ENCODE measurements at places on chromosomes 16 and 17.

DNA sequence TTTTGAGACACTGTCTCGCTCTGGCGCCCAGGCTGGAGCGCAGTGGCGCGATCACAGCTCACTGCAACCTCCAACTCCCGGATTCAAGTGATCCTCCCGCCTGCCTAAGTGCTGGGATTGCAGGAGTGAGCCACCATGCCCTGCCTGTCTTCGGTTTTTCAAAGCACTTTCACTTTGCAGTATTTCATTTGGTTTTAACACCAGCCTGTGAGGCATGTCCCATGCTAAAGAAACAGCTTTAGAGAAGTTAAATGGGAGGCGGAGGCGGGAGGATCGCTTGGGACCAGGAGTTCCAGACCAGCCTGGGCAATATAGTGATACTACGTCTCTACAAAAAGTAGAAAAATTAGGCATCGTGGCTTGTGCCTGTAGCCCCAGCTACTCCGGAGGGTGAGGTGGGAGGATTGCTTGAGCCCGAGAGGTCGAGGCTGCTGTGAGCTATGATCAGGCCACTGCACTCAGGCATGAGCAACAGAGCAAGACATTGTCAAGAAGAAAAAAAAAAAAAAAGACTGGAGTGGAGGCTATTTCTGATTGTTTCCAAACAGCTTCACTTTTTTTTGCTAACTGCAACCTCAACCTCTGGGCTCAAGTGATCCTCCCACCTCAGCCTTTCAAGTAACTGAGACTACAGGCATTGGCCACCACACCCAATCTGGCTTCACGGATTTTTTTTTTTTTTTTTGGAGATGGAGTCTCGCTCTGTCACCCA is 1.3 kb downstream of the METTL23 start:
- no peak for DNase-seq

- DNase-seq, result no peak
These were observed 627.4 kb downstream of the KCNJ2 start for GRCh38 chr17:70796757-70797156.

GRCh38 chr17:12637015-12637414 is 28.7 kb upstream of the MYOCD start:
- no peak for DNase-seq

- DNase-seq, result no peak
These were observed 2.0 kb downstream of the SOCS3 start for GRCh38 chr17:78357672-78358537.

DNA sequence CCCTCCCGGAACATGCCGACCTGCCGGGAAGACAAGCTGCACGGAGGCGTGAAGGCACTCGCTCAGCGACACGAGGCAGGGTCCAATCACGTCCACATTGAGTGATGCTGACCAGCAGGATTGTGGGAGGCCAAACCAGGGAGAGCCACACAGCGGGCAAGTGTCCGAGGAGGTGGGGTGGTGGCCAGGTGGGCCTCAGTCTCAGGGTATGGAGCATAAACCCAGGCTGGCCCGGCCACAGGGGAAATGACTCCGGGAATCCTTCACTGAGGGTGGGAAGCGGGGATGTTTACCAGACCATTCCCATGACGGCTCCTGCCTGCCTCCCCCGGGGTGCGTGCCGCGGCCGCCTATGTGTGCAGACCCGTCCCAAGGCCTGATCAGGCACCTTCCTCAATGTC is 62.5 kb downstream of the RPH3AL start:
- no peak for DNase-seq

DNA sequence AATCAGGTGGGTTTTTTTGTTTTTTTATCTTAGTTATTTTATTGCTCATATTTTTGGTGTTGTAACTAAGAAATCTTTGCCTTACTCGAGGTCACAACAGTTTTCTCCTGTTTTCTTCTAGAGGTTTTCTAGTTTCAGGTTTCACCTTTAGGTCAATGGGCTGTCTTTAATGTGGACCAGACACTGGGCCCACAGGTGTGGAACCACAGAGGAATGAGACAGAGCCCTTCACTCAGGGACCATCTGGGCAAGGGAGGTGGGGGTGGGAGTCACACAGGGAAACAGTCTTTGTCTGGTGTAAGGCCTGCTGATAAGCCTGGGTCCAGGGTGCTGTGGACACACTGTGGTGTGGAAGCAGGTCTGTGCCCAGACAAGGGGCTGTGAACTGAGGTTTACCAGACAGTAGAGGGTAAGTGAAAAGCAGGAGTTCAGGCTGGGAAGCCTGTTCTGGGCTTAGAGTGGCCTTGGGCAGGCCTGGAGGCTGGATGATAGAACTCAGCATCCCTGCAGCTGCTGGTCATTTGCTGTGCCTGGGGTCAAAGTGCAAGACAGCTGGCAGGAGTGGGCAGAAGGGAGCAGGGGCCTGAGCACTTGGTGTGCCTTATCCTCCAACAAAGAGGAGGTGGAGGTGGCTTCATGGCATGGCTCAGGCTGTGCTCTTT is 75.6 kb downstream of the SPECC1 start:
- DNase-seq, result no peak

DNA sequence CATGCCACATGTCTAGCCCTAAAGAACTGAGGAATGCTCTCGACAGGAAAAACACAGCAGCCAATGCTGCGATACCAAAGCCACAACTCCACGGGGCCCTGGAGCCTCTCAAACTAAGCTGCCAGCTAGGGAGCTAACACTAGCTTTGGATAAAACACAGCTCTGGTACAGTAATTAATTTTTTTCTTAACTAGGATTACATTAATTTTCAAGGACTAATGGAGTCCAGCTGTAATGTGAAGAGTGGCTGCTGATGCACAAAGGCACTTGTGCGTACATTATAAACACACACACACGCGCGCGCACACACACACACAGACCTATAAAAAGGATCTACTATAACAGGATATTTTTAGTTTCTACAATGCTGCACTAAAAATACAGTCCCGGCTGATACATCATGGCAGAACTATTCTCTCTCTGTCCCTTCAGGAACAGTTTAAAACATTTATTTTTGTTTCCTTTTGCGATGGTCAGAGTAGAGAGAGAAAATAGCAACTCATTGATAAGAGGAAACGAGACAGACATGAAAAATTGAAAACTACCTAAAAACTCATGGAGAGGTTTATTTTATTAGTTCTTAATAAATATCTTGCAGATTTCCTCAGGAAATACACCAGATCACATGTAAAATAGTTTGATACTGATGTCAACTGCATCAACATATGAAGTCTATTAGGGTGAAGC is 88.5 kb downstream of the SMG6 start:
- DNase-seq, result no peak

GRCh38 chr16:87463722-87464690 is 28.8 kb downstream of the ZCCHC14 start:
- DNase-seq, result no peak

DNA sequence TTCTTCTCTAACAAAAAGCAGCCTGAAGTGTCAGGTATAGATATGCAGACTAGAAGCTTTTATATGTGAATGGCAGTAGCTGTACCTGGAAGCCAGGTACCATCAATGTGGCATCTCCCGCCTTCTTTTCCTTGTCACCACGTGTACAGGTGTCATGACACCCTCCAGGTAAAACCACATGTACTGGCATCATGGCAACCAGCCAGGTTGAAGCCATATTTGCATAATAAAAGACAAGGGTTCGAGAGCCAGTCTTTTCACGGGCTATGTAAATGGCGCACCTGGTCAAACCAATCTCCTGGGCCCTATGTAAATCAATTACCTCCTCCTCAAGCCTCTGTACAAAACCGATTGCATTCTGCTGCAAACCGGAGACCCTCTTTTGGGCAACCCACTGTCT is 541.3 kb downstream of the CDH11 start:
- no peak for DNase-seq

DNA sequence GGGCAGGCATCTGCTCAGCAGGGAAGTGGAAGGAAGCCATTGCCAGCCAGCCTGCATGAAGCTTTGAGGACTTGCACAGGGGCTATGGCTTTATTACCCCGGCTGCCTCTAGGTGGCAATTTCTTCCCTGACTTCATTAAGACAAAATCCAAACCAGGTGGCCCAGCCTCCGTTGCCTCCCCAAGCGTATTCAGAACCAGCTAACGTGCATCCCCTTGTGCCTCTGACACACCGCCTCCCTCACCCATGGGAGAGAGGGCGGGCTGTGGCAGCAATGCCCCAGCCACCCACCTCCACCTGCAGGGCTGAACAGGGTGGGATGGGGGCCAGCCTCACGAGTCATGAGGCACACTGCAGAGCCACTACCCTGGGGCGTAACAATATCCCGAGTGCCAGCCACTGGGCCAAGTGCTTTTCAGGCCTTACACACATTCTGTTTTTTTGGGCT is 6.8 kb downstream of the KIFC3 start:
- DNase-seq, result no peak

DNA sequence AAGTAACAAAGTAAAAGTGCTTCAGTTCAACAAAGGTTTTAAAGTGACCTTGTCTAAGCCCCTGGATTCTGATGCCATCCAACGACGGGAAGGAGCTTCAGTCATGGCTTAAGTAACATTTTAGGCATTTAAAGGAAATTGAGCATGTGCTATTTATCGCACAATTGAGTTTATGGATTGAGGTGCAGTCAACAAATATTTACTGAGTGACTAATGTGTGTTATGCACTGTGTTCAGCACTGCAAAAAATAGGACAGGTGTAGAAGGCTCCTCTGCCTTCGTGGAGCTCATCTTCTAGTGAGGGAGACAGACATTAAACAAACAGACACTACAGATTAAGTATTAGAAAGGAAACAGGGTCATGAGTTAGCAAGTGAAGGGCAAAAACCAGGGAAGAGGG is 12.5 kb downstream of the TMIGD1 start:
- DNase-seq, result no peak

DNA sequence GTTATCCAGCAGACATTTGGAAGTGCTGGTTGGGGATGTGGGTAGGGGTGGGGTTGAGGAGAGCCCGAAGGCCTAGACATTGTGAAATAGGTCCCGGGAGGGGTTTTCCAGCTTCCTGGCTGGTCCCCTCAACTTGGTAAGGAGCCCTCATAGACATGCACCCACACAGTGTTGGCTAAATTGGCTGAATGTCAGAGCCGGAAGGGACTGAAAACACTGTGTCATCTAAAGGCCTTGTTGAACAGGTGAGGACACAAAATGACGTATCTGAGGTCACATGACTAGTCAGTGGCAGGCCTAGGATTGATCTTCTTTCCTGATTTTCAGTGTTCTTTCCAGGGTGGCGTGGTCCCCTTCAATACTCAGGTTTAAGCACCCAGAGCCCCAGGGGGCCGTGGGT is 27.6 kb downstream of the ITGB3 start:
- no peak for DNase-seq

GRCh38 chr17:40648384-40648968 is 858 bp upstream of the SMARCE1 start:
- no peak for DNase-seq

- DNase-seq, result no peak
These were observed 11.2 kb upstream of the COG7 start for GRCh38 chr16:23464196-23464595.

DNA sequence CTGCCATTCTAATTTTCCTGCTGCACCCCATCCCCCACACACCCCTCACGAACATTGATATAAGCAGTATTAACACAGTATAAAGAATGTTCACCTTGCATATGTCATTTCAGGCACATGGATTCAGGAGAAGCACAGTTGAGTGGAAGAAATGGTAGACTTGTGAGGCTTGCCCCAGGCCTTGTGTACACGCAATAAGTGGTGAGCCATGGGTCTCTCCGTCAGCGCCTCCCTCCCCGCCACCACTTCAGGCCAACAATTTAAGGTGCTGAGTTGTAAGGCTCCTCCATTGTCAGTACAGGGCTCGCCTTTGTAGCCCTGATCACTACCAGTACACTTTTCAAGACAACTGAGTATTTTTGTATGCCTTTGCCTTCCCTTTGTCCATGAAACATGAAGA is 12.2 kb upstream of the CLEC18C start:
- no peak for DNase-seq

GRCh38 chr17:78044280-78044835 is 84.2 kb downstream of the TMC6 start:
- no peak for DNase-seq

GRCh38 chr17:54785643-54786268 is 114.9 kb upstream of the TOM1L1 start:
- DNase-seq, result no peak

DNA sequence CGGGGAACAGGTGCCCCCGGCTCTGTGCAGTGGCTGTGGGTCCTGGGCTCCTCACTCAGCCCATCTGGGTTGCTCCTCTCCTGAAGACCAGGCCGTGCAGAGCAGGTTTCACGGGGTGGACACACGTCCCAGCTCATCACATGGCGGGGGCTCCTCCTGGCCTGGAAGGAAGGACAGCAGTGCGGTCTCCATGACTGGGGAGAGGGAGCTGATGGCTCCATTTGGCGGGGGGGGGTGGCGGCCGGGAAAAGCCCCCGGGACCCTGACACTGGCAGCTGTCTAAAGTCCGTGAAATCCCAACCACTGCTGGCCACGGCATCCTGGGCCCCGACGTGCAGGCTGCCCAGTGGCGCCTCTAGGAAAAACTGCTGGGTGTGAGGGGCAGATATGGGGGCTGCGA is 19.0 kb downstream of the SOX8 start:
- DNase-seq, result no peak

- DNase-seq, result no peak
These were observed 108.4 kb downstream of the CDH13 start for GRCh38 chr16:82735186-82735585.

DNA sequence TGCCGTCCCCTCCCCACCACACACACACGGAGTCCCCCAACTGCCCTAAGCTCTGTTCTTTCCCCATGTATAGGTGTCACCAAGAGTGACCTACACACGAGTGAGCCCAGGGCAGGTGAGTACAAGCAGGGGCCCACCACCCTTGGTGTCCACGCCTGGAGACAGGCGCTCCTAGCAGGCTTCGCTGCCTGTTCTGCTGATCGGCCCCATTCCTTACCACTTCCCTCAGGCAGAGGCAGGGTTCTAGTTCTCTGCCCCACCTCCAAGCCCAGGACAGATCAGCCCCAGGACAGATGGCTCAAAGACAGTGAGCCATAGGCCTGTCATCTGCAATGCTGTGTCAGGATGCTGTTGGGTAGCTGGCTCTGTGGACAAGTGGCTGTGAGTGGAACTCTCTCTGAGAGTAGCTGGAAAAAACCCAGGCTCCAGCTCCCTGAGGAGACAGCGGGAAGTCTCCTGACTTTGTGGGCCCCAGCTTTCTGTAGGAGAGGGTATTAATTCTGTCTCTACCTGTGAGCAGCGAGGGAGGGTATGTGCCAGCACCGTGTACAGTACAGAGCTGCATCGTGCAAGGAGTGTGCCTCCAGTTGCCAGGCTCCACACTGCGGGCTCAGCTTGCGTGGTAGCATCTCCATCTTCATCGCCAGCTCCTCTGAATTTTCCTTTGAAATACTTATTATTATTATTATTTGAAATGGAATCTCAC is 897 bp downstream of the TP53I13 start:
- no peak for DNase-seq

Data from activated CD8-positive, alpha-beta memory T cell treated with anti-CD3 and anti-CD28 coated beads for 1 hour (primary cell).